Activated CD8-positive, alpha-beta T cell treated with anti-CD3 and anti-CD28 coated beads, Interleukin-2, amount 10 ng/mL, durations not matched to agents 7 days and 5 days (primary cell): ENCODE measurements at places on chromosomes 4 and X.

GRCh38 chr4:81557306-81557705 is 85.6 kb upstream of the RASGEF1B start:
- DNase-seq: no peak

GRCh38 chr4:55499495-55499894 is 47.2 kb downstream of the CLOCK start:
- no peak for DNase-seq

DNA sequence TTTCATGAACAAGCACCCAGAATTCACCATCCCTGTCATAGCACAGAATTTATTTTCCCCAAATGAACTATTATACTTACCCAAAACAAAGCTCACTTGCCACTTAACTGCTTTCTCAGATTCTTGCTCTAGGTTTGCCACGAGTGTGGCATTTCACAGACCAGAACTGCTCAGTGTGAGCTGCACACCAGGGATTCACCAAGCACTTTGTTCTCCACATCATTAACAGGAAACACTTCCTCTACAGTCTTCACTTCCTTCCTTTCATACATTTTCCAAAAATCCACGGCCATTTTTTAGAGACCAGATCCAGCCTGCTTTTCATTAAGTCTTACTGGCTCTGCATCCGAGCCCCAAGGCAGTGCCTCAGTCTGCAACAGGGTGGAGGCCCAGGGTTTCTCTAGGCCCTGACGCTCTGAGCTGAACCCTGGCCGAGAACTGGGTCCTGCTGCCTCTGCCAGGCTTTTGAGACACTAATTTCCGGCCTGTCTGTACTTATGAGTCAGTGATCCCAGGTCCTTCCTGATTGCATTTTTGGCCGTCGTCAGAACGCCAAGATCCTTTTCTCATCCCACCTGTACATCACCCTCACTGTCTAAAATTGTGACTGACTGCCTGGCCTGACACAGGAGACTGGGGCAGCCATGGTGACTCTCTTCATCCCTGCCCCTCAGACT is 67.6 kb upstream of the MTNR1A start:
- DNase-seq: no peak

- peak; percentile 51 for DNase-seq
Measured at GRCh38 chr4:5050520-5051277, 581 bp upstream of the STK32B start.

DNA sequence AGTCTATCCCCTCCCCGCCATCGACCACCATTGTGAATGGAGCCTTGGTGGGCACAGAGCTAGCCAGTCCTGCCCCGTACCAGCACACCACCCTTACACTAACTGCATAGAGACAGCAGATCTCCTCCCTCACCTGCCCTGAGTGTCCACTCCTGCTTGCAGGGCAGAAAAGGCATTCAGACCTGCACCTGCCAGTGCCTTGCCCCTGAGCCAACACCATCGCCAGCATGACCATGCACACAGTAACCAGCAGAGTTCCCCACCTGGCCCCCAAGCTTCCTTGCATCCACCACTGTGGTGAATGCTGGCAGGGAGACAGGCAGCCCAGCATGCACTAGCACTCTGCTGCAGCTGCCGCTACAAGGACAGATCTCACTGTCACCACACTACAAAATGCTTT is 397.1 kb downstream of the KLHL4 start:
- no peak for DNase-seq

DNA sequence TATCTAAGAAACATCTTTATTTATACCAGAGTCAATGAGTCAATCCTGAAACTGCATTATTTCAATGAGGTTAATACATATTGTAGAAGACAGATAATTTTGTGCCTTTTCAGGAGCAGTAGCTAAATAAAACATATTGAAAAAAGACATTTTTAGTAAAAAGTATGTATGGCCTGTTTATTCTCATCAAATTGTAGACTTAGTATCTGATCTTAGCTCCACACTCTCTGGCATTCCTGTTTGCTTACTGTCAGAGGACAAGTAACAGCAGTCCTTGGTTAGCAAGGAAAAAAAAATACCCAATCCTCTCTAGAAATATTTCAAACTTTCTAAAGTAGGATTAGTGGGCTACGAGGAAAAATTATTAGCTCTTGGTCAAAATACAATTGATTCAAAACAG is 50.5 kb upstream of the GUCY1A1 start:
- DNase-seq: no peak

GRCh38 chr4:185787926-185788679 is 23.9 kb downstream of the SORBS2 start:
- DNase-seq: no peak

- DNase-seq: peak; percentile 35
Measured at GRCh38 chrX:119758731-119759247, 401 bp downstream of the SOWAHD start.

- no peak for DNase-seq
Measured at GRCh38 chr4:34043131-34043530, 2201.2 kb downstream of the ARAP2 start.
